Foreskin fibroblast (primary cell): ENCODE measurements at places on chromosomes 5 and 9.

GRCh38 chr5:90557871-90558270, 726 bp upstream of the ADGRV1 start:
- DNase-seq, result no peak

- no peak for DNase-seq
These were observed 166.1 kb downstream of the MARCHF11 start for GRCh38 chr5:16013334-16014065.

DNA sequence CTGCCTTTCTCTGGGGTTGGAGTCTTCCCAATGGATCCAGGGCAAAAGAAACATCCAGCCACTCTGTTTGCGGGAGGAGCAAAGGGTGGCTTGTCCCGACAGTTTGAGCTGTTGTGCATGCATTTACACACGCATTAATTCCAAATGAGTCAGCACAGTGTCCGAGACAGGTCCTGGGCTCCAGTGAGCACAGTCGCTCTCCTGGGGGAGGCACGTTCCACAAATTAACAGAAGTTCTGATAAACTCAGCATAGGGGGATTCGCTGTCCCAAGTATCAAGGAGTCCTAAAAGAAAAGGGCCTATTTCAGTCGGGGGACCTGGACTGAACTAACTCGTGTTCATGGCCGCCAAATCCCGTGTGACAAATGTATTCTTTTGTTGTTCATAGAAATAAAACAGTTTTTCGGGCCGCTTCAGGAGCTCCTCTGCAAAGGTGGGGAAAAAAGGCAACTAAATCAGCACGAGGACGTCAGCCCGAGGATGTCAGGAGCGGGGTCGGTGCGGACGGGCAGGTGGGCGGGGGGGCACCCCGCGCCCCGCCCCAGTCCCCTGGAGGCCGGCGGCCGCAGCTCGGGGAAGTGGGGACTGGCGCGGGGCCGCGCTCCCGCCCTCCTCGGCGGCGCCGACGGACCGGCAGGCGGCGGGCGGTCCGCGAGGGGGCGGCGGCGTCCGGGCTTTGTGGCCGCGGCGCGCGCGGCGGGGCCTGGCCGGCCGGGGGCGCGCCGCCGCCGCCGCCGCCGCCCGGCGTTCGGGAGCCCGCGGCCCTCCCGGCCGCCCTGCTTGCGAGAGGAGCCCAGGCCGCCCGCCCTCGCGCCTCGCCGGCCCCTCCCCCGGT, at the start of gene MSANTD3:
Gene MSANTD3, plus strand, starts transcription at position 614 of the 836 bp plus-strand sequence. CDS start 14,796 bp downstream, outside the sequence.
- peak; percentile 75 for DNase-seq

- DNase-seq, result no peak
These were observed 52.6 kb upstream of the FANCC start for GRCh38 chr9:95370064-95370463.

DNA sequence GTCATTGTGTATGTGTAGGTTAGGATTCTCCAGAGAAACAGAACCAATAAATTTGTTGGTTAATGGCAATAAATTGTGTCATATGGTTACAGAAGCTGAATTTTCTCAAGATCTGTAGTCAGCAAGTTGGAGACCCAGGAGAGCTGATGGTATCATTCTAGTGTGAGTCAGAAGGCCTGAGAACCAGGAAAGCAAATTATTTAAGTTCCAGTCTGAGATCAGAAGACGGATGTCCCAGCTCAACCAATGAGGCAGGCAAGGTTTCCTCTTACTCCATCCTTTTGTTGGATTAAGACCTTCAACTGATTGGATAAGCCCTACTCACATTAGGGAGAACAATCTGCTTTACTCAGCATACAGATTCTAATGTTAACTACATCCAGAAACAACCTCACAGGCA, 656.3 kb downstream of the ANXA1 start:
- DNase-seq, result peak; percentile 7

DNA sequence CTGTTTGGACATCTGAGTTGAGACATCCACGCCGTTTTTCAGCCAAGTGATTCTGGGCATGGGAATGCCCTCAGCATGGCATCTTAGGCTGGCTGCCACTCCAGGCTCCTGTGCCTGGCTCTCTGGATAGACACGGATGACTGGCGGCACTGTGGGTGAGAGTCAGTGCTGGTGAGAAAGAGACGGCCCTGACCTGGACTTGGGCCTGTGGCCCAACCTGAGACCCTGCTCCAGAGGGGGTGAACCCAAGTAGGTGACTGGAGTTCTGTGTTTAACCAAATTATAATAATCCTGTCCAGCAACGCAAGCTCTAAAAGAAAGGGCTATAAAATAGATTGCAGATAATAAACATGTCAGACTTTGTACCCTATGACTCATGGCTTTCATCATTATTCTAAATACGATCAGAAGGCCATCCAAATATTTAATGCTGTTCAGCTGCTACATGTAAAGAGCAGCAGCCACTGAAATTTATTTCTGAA, 173.9 kb downstream of the HSPA4 start:
- peak; percentile 26 for DNase-seq

- peak; percentile 76 for DNase-seq
These were observed 42.9 kb downstream of the GPBP1 start for GRCh38 chr5:57216714-57217113.

DNA sequence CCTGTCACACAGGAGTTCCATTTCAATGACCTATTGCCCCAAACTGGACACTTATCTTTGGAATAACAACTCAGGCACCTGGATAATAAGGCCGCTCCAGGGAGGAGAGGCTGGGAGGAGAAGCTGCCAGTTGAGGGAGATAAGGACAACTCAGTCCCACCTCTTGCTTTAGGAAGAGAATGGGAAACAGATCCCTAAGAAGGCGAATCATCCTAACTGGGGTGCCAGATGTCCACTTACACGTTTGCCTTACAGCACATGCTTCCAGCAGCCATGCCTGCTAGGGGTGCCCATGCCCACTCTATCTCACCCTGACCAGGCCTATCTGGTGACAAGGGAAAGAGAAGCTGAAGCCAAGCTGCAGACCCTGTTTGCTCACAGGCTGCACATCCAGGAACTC, 6.5 kb downstream of the HK3 start:
- no peak for DNase-seq

DNA sequence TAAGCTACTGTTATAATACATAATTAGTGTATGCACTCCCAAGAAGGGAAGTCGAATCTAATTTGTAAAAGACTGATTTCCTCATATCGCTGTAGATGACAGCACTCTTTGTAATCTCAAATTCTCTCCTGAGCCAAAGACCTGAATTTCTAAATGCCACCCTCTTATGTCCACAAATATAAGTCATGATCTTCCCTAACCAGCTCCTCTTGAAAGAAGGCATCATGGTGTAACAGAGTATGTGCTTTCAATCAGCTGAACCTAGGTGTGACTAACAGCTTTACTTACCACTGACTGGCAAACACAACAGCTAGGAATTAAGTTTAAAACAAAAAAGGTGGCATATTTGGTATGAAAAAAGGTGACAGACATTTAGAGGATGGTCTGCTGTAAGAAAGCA, 34.0 kb upstream of the CTNNAL1 start:
- no peak for DNase-seq

- peak; percentile 71 for DNase-seq
These were observed 27.2 kb downstream of the C9orf152 start for GRCh38 chr9:110180511-110181434.

DNA sequence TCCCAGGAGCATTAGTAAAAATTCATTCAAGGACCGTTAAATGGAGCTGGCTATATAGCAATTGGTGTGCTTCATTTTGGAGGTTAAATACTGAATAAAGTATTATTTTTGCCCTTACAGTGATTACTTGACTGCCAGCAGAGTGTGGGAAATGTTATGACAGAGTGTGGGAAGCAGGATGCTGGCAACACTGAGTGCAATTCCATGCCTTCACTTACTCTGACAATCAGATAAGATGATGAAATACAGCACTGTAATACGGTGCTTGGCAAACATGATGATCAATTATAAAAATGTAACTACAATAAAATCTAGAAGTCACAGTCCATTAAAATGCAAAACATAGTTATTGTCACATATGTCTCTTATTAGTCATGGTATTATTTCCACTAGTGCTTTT, 651.3 kb downstream of the PTPRD start:
- no peak for DNase-seq

- peak; percentile 68 for DNase-seq
These were observed 12.9 kb upstream of the MOB3B start for GRCh38 chr9:27542508-27542907.

GRCh38 chr5:9515436-9515835, 30.4 kb downstream of the SEMA5A start:
- DNase-seq, result no peak

- no peak for DNase-seq
These were observed 24.1 kb upstream of the TRAF1 start for GRCh38 chr9:120950421-120951388.

DNA sequence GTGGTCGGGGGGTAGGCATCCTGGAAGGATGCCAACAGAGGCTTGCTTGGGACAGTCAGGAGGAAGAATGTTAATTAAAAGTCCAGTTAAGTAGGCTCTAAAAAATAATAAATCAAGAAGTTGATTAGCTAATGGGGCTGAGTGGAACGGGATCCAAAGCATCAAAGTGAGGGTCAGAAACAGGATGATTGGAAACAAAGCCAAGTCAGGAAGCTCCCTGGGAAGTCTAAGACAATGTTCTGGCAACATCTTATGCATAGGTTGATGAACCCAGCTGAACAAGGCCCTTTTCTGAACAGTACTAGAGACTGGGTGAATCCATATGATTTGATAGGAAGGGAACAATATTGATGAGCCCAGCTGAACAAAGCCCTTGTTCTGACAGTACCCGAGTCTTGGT, 50.2 kb upstream of the STARD4 start:
- no peak for DNase-seq

GRCh38 chr9:114187827-114188226, 32.5 kb downstream of the COL27A1 start:
- DNase-seq, result no peak

DNA sequence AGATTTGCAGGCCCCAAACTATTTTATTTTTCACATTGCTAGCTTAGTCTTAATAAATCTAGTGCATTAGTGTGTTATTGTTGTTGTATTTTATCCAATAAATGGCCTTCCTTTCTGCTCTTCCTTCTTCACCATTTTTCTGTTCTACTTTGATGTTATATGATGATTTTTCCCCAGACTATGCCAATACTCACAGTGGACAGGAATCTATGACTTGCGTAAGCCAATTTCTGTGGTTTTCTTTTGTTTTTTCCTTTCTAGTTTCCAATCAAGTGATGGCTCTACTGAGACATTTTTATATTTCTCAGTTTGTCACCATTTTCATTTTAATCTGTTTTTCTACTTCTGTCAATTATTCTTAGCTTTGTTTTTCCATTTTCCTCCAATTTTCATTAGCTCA, 106.8 kb upstream of the FBXL7 start:
- DNase-seq, result no peak

DNA sequence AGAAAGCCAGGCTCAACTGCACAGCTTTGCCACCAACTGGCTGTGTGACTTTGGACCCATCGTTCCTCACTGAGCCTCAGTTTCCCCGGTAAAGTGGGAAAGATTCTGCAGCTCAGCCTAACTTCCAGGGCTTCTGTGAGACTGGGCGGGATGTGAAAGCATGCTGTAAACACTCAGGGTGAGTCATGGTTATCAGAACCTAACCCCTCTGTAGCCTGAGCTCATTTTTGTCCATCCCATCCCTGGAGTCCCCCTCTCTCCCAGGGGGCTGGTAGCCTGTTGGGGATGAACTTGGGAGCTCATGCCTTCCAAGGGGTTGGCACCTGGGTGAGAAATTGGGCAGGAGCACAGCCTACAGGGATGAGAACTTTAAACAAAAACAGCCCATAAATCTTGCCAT, 2.3 kb downstream of the CCDC69 start:
- peak; percentile 55 for DNase-seq

- DNase-seq, result peak; percentile 69
These were observed 14.6 kb upstream of the PRR16 start for GRCh38 chr5:120449501-120449900.

DNA sequence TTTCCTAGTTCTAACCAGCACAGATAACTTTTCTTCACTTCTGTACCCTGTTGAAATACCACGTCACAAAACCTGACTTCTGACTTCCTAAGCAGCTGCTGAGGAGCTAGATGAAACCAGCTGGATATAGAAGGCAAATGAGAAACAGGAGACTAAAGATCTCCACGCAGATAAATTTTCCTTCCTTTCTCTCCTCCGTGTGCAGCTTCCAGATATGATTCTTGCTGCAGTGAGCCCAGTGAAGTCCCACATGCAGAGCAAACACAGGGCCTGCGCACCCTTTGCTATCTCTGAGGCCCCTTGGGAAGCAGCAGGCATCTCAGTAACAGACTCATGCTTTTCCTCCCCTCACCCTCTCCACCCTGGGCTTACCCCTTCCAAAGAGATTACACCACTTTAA, 1638.3 kb downstream of the MAT2B start:
- DNase-seq, result no peak

GRCh38 chr5:55634866-55635265, 77.3 kb downstream of the SLC38A9 start:
- DNase-seq, result no peak

GRCh38 chr5:10077791-10078545, 171.7 kb downstream of the ATPSCKMT start:
- DNase-seq, result peak; percentile 88

GRCh38 chr5:131610198-131611063, 24.6 kb downstream of the RAPGEF6 start:
- peak; percentile 48 for DNase-seq
